ENCODE measurements at places on chromosomes 3 and 15.

- no peak for DNase-seq
These were observed 987.1 kb upstream of the CADM2 start for GRCh38 chr3:83971666-83972065.

DNA sequence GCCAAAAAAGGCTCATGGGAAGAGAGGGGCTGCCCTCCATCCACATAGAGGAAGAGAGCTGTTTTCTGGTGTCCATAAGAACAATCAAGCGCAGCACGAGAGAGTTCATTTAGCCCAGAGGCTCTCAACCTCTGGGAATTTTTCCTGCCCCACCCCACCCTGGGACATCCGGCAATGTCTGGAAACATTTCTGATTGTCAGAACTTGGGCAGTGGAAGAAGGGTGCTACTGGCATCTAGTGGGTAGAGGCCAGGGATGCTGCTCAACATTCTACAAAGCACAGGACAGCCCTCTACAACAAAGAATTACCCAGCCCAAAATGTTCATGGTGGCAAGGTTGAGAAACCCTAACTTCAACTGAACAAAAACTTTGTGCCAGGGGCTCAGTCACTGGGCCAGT lies 92.9 kb downstream of the RAB11A start:
- no peak for DNase-seq

- no peak for DNase-seq
These were observed 92.2 kb downstream of the MYLK start for GRCh38 chr3:123791898-123792297.

- no peak for DNase-seq
These were observed 944.3 kb downstream of the NTRK3 start for GRCh38 chr15:87312221-87312620.

DNA sequence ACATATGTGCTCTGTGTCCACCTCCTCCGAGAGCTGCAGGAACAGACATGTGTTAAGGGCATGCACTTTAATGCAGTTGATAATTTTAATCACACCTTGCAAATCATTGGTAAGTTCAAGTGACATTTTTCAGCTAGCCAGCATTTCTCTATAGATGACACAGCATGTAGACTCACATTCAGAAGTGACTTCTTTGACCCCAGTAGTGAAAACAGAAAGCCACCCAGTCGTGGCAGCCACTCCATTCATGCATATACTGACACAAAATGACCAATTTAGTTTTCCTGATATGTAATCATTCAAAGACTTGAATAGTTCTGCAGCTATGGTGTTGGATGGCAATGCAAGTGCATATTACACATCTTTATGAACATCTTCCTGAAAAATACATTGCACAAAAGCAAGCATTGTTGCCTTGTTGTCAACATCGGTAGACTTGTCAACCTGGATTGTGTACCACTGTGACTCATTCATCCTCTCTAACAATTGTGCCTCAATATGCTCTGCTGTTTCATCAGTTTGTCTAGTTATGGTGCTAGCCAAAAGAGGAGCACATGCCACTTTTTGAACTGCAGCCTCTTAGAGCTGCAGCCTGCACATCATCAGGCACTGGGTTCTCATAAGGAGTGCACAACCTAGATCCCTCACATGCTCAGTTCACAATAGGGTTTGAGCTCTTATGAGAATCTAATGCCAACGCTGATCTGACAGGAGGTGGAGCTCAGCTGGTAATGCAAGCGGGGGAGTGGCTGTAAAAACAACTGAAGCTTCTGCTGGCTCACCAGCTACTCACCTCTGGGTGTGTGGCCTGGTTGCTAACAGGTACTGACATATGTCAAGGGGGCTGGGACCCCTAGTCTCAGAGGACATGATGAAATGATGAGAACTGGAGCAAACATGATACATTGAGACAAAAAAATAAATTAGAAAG lies 622.0 kb downstream of the PYDC2 start:
- DNase-seq = no peak

- no peak for DNase-seq
These were observed 539 bp upstream of the TLNRD1 start for GRCh38 chr15:81000144-81000623.

DNA sequence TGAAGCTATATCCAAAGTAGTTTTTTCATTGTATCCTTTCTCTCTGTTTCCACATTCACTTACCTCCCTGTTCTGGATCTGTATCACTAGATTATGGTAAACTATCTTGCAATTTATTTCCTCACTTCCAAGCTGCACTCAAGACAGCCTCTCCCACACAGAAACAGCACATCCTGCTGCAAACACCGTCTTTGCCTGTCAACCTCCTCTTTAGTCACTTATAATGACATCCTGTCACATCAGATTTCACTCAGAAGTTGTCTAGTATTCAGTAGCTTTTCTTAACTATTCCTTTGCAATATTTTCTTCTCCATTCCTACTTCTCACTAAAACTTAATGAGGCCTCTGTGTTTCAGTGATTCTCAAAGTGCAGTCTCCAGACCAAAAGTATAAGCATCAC lies 490.8 kb downstream of the IGSF11 start:
- no peak for DNase-seq

DNA sequence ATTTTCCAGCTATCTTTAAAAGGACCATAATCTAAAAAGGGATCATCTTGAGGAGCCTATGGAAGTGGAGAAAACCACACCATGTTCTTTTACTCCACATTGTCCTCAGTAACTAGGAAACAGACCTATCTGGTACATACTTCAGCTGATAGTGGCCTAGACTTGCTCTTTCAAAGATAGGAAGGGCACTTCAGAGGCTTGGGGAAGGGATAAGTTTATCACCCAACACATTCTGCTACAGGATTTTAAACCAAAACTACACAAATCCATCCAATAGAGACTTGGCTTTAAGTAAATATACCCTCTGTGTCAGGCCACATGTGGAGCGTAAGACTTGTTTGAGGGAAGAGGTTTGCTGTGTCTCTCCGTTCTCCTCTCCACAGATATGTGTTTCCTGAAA lies 35.4 kb downstream of the CP start:
- DNase-seq = no peak

- no peak for DNase-seq
These were observed 383.9 kb upstream of the TMCO5A start for GRCh38 chr15:37550360-37551024.

DNA sequence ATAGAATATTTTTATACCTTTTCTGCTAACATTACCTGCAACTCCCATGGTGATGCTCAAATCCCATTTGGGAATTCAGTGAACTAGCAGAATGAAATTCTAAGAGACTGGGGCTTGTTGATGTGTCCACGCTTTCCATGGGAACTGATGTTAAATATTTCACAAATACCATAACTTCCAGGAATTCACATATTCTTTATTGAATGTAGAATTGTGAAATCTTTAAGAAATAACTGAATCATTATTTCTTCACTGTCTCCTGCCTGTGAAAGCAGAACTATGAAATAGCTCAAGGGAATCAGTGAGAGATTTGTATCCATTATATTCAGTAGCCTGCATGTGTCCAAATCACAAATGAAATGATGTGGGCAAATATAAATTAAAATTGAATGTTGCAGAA lies 130.8 kb downstream of the SERPINI1 start:
- DNase-seq = no peak

- DNase-seq = no peak
These were observed 127.0 kb downstream of the THSD4 start for GRCh38 chr15:71242292-71242691.

DNA sequence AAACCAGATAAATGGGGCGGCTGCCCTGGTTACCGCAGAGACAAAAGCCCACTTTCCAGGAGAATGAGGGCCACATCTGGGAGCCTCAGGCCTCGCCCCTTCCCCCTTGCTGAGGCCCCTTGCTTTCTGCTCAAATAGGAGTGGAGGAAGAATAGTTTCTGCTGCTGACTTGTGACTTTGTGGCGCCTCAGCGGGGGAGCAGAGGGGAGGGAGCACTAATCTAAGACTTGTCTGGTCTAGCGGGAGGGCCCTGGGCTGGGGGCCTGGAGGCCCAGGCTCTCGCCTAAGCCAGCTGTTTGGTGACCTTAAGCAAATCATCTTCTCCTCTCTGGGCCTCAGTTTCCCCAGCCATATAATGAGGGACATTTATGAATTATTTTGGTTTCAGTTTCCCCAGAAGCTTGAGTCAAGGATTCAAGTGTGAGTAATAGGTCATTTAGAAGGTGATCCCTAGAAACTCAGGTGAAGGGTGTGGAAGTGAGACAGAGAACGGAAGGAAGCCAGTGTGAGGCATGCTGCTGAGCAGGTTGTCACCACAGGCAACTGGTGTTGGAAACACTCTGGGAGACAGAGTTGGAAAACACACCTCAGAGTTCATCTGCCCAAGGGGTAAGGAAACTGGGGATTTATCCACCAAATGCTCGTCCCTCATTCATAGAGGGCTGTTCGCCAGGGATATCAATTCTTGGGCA lies 25.9 kb upstream of the SMAD3 start:
- DNase-seq = no peak

DNA sequence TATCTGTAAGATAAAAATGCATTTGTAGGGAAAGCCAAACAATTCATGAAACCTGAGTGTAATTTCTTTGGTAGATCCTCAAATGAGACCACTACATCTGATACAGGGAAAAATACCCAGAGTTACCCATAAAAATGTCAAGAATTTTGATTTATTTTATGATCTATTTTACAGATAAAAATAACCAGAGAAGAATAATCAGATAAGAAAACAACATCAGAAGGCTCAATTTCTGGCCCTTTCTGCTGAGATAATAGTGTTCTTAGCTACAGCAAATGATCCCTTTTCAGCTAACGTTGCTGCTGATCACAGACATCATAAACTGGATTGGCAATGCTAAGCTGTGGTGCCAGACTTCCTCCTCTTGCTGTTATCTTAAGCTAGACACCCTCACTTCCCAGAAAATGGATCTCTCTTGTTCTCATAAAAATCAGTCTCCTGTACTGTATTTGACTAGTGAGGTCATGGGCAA lies 21.3 kb upstream of the TMEM108 start:
- DNase-seq = no peak

- no peak for DNase-seq
These were observed 62.7 kb upstream of the MYZAP start for GRCh38 chr15:57528940-57529565.

DNA sequence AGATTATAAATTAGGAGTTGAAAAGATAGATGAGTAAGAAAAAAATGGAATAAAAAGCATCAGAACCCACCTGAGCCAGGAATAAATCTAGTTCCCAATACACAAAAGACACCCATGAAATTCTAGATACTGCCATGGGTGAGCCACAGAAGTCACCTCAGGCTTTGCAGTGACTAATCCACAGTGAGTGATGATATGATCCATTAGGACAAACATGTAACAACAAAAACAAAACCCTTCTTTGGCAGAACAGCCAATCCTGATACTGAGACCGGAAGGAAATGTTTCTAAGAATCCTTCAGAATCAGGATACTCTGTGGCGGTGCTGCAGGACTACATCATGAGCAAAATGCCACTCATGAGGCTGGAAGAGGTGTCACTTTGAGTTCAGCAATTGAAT lies 15.0 kb upstream of the MINDY4B start:
- DNase-seq = no peak

DNA sequence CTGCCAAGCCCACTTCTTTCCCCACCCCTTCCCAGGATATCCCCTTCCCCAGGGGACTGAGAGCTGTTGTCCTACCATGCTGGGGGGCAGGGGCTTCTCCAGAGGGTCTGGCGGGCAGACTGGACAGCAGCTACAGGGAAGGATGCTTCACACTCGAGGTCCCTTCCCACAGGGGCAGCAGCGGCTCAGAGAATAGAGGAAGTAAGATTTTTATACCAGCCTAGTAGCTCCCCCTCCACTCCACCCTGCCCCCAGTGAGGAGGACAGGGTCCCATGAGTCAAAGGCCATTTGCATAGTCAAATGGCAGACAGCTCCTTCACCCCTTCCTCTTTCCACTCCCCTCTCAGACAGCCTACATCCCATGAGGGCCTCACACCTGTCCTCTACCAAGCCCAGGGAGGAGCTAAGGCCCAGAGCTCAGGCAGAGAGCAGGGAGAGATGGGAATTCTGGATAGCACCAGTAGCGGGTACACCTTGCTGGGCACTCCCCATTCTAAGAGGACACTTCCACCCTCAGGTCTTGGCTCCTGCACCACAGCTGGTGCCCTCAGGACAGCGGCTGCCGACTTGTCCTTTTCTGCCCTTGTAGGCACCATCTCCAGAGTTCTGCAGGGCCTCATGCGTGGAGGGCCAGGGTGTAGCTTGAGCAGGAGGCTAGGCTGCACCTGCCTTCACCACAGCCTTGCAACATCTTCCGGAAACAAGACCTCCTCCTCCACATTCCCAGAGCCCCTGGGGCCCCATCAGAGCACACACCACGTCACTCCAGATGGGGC lies at the start of gene TLR9:
TSS of gene TLR9 (minus strand) at position 194 of the 777 bp plus-strand sequence. CDS start at position 78, 116 bp downstream.
- DNase-seq = no peak

DNA sequence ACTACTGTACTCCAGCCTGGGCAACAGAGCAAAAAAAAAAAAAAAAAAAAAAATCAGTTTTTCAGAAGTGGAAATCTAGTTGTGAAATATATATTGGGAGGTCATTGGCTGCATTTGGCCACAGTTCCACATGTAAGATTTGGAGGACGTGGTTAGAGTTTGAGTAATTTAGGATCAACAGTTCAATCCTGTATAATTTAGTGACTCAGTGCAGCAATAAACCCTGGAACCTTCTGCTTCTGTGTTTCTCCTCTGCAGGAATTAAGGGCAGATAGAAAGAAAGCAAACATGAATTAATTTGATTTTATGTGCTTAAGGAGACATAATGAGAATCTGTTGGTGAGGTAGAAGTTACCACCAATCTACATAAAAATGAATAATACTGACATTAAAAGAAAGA lies 347.0 kb downstream of the PTPRG start:
- no peak for DNase-seq

GRCh38 chr15:38130740-38131498 lies 121.7 kb upstream of the SPRED1 start:
- DNase-seq = peak; percentile 33

- DNase-seq = no peak
These were observed 914 bp downstream of the ZIC4 start for GRCh38 chr3:147405231-147406027.

DNA sequence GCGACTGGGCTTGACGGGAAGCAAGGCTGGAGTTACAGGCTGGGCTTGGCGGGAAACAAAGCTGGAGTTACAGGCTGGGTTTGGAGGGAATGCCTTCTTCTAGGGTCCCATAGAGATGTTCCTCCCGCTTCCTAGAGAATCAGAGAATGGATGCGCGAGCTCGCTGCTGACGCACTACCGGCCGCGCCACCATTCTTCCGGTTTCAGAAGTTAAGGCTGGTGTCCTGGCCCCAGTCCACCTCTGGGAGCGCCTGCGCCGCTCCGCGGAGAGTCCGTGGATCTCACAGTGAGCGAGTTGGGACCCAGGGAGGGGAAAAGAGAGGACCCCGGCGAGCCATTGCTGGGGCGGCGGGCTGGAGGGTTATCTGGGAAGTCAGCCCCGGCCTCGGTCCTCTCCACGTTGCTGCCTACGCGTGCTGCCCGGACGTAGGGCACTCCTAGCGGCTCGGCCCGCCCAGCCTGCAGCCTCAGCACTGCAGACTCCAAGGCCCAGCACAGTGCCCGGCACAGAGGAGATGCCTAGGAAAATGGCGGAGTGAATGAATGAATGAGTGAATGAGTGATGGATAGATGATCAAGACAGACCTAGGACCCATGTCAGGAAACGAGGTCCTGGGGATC lies at the start of gene ZNF502:
TSS of gene ZNF502 (plus strand) at position 206 of the 621 bp plus-strand sequence. CDS start 7,602 bp downstream, outside the sequence.
- no peak for DNase-seq

DNA sequence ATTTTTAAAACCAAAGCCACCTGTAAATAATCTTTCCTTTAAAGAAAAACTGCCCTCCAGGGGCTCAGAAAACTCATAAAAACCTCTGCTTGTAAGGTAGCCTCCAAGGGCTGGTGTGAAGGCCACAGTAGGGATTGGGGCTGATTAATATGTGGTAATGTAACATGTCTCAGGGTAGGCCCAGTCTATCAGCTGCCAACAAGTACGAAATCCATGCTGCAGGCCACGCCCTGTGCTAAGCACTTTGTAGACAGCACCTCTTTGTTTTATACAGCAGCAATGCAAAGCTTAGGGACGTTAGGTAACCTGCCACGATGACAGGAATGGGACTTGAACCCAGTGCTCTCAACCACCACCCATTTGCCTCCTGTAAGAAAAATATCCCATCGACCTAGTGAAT lies 65.6 kb upstream of the PRICKLE2 start:
- DNase-seq = no peak

All from keratinocyte (primary cell).